Neuronal stem cell (in vitro differentiated cells): ENCODE measurements at places on chromosomes 11 and 22.

DNA sequence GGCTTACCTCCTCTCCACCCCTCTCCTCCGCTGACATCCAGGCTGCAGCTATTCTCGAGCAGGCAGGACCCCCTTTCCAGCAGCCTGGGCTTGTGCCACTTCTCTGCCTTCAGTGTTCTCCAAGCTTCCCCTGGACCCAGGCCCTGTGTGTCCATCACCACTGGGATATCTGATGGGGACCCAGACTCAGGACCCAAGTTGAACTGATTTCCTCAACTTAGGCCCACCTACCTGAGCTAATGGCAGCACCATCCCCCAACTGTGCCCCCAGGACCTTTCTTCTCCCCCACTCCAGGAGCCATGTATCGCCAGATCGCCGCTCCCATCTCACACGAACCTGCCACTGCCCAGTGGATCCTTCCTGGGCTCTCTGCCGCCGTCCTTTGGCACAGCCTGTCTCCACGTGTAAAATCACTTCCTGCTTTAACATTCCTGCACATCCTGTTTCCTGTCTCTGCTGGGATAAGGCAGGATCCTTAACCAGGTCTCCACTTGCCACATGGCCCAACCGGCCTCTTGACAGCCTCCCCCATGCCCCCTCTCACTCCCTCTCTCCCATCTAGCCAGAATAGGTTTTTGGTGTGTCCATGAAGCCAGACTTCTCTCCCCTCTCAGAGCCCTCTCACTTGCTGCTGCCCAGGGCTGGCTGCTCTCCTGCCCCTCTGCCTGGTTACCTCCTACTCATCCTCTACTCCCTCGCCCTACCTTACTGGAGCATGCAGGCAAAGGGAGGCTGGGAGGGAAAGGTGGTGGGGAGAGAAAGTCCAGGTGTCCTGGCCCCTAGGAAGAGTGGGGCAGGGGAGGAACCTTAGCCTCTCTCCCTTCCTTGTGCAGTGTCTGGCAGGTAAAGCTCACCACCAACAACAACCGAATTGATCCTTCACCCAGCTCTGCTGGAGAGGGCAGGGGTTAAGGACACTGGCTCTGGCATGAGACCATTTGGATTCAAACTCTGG is 9.4 kb downstream of the SPATA19 start:
- no peak for DNase-seq

- no peak for DNase-seq
Measured at GRCh38 chr22:37202001-37202555, 10.2 kb downstream of the SSTR3 start.

- no peak for DNase-seq
Measured at GRCh38 chr22:37037669-37038068, 13.9 kb upstream of the KCTD17 start.

DNA sequence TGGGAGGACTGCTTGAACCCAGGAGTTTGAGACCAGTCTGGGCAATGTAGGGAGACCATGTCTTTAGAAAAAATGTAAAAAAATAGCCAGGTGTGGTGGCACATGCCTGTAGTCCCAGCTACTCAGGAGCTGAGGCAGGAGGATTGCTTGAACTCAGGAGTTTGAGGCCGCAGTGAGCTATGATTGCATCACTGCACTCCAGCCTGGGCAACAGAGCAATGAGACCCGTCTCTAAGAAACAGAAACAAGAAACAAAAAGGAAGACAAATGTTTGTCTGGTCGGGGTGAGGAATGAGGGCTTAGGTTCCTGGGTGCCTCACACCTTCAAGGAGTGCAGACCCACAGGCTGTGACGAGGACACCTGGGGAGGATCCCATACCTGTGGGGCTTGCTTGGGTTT is 191.9 kb downstream of the CEP164 start:
- DNase-seq = no peak

GRCh38 chr22:17315310-17315709 is 54.0 kb upstream of the CECR2 start:
- no peak for DNase-seq

DNA sequence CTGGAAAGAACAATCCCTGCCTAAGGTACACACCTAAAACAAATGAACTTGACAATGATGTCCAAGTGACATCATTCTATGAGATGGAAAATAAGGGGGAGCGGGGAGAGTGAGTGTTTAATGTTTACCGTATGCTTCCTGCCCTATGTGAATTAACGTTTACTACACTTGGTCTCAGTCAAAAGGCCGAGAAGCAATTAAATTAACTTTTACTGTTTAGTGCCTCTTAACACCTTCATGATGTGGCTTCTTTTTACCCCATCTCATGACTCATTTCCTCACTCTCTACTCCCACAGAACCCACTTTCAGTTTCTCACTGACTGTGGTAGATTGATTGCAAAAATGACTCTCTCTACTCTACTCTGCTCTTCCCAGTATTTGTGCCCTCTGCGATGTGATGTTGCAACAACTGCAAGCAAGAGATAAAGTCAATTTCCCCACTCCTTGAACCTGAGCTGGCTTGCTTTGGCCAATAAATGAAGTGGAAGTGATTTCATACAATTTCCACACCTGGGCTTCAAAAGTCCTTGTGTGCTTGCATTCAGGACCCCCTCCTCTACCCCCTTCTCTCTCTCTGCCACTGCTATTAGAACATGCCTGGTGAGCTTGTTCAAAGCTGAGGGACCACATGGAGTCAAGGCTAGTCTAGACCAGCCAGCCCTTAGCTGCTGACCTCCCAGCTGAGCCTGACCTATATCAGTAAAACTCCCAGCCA is 11.6 kb upstream of the ALKBH3 start:
- DNase-seq = no peak

DNA sequence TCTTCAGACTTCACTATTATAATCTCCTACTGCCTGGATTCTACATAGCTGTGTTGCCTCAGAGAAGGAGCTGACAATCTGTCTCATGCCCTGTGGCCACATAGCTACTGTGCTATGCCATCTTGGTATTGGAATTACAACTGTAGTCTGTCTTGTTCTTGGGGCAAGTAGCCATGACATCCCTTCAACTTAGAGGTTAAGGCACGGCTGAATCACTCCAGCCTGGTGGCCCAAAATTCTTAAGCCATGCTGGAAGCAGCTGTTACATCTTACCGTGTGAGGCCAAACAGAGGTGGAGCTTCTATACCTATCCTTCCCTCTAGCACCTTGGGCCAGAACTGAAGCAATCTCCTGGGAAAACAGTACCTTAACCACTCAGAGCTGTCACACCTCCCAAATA is 14.8 kb downstream of the CARD18 start:
- no peak for DNase-seq

DNA sequence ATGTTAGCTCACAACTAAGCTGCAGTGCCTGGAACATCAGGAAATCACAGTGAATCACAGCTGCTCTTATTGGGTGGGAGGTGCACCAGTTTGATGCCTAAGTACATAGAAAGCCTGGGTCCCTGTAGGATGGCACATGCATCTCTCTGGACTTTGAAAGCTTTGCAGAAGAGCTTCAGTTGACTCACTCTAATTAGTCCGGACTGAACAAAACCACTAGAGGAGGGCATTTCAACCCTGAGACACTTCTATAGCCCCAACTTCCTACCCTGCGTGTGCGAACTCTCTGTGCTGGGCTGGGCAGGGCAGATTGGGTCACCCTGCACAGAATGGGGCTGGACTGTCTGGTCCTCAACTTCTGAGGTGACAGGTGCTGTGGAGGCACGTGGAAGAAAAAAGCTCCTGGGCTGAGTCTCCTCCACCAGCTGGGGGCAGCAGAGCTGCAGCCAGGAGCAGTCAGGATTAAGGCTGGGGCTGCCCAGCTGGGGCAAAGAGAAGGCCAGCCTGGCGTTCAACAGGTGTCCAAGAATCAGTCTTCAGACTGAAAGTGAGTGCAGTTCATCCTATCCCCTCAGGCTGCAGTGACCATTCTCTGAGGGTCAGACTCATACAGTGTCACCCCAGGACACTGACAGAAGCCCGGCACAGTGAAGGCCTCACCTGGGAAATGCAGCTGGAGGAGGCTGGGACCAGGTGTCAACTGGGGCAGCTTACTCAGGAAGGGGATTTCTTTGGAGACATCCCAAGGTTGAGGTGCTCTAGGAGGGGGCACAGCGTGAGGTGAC is 22.1 kb downstream of the GGTLC2 start:
- DNase-seq = no peak

DNA sequence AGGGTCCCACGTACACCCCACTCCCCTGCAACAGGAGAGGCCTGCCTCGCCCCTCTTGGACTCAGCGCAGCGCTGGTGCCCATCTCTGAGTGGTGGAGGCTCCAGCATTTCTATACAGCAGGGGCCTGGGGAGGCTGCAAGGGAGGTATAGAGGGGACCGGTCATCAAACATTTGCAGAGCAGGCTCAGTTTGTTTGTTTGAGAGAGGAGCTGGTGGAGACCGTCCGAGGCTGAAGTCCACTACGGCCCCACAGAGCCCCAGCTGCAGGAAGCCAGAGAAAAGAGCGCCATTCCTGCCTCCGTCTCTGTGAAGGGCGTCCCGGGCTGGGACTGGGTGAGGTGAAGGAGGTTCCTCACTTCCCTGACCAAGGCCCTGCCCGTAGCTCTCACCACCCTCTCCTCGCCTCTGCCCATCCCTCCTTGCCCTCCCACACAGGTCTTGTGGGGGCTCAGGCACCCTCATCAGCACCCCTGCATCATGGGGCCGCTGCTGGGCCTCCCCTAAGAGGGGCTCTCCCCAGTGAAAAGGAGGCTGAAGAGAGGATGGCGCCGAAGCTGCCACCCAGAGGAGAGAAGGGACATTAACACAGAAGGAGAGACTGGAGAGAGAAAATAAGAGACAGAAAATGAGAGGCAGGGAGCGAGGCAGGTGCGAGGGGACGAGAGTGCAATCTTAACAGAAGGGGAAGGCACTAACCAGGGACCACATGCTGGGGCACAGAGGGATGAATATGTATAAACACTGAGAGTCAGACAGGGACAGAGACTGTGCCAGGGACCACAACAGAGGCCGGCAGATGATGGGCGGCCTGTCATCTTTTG is 24.5 kb downstream of the RPUSD4 start:
- no peak for DNase-seq

GRCh38 chr11:72475381-72475780 is 41.0 kb upstream of the CLPB start:
- DNase-seq = no peak

GRCh38 chr11:3204141-3205015 is 14.2 kb downstream of the MRGPRG start:
- DNase-seq = no peak

DNA sequence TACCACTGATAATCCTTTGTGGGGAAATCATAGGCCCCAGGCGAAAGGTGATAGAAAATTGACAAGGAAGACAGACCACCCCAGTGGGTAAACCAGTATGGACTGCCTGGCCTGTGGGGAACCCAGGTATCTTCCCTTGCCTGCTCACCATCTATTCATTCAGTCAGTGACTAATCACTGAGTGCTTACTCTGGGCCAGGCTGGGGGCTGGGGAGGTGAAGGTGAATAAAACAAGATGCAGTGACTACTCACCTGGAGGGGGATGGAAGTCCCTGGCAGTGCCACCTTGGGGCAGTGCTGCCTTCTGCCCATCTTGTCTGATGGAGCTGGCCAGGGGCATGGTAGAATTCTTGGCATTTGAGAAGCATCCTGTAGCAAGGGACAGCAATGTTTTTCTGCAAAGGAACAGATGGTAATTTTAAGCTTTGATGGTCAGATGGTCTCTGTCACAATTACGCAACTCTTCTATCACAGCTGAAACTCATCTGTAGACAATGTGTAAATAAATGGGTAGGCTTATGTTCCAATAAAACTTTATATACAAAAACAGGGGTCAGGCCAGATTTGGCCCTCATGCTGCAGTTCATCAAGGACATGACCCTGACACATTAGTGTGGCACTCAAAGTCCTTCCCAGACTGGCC is 4.6 kb downstream of the ISX start:
- DNase-seq = no peak

- no peak for DNase-seq
Measured at GRCh38 chr22:19763458-19764298, 3.1 kb downstream of the TBX1 start.

DNA sequence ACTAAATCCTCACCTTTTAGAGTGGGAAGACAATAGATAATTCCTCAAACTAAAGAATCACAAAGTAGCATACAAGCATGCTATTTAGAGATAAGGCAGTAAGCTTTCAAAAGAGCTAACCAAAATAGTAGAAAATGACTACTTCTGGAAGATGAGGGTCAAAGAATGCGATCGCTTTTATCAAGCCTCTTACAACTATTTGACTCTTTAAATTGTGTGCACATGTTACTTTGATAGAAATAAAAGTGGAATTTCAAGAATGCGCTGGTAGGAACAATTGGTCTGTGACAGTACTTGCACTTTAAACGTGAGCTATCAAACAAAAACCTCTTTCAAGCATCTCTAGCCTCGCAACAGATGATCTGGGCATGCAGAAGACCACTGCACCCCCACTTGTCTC is 97.3 kb downstream of the COMMD9 start:
- DNase-seq = no peak

- no peak for DNase-seq
Measured at GRCh38 chr11:100354736-100355135, 332.4 kb upstream of the ARHGAP42 start.

GRCh38 chr11:11215944-11216343 is 137.1 kb downstream of the CSNK2A3 start:
- DNase-seq = no peak

- no peak for DNase-seq
Measured at GRCh38 chr11:96978751-96979150, 588.9 kb downstream of the JRKL start.

GRCh38 chr22:48899523-48900326 is 927.9 kb downstream of the BRD1 start:
- no peak for DNase-seq

GRCh38 chr11:69950621-69951020 is 127.5 kb upstream of the ANO1 start:
- DNase-seq = no peak

- no peak for DNase-seq
Measured at GRCh38 chr11:68527585-68527984, 67.0 kb downstream of the PPP6R3 start.

DNA sequence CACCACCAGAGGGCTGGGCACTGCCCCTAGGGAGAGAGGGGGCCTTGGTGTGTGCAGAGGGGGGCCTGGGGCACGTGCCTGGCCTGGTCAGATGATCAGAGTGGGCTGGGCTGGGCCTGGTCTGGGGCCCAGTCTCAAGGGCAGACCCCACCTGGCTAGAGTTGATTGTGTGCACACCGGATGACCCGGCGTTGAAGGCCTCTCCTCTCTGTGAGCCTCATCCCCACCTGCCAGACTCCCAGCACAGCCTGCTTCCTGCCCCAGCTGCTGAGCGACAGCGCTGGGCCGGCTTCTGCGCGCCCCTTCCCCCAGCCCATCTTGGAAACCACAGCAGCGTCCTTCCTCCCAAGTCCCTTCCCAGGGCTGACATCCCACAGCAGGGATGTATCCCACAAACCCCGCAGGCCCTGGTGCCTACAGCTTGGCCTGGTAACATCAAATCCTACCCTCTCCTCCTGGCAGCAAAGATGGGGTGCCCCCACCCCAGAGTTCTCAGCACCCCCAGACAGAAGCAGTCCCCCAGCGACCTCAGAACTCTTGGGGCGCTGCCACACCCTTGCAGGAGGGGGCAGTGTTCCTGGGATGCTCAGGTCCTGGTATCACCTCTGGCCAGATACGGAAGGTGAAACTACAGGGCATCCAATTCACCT is 11.0 kb upstream of the TSSC4 start:
- no peak for DNase-seq
